ENCODE measurements at places on chromosomes 5 and 9.

- no peak for ATAC-seq
Measured at GRCh38 chr5:6711409-6712141, 1.7 kb upstream of the TENT4A start.

DNA sequence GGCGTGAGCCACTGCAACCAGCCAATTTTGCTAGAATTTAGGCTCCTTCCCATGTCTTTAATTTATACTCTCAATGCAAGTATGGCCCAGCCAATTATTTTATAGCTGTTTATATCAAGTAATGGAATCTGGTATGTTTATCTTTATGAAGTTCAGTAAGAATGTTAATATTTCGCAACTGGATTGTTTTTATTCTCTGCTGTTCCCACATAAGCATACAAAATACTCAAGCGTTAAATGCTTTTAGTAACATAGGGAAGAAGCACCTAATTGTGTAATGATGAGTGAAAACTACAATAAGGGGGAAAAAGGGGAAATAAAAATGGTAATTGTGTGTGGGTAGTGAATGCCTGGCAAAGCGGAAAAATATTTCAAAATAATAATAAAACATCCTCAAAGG is 21.3 kb downstream of the PWWP2A start:
- ATAC-seq, result no peak

- ATAC-seq, result no peak
Measured at GRCh38 chr5:81005708-81006107, 45.5 kb downstream of the RASGRF2 start.

- no peak for ATAC-seq
Measured at GRCh38 chr5:116583085-116583861, 8.7 kb upstream of the SEMA6A start.

- no peak for ATAC-seq
Measured at GRCh38 chr9:14978022-14979000, 68.1 kb upstream of the FREM1 start.

DNA sequence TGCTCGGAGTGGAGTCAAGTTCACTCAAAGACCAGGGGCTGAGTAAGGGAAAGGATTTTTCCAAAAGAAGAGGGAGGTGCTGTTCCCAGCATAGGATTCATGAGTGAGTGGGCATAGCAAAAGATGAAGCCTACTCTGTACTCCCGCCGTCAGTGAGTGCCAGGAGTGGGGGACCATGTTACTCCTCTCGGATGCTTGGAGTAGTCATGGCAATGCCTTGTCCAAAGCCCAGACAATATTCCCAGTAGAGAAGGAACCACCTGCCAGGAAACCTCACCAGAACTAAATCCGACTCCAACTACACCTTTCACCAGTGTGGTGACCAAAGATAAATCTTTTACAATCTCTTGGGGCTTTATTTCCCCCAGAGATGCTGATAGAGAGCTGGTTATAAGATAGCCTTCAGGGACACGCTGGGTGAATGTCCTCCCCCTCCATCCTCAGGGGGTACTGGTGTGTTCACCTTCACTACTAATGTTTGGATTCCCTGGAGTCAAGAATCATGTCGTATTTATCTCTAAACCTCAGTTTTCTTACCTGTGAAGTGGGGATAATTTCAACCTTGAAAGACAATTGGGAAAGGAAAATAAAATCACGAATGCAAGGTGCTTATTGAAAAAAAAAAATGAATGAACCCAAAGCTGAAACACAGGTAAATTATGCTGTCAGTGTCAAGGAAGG is 165.2 kb downstream of the NSG2 start:
- no peak for ATAC-seq

DNA sequence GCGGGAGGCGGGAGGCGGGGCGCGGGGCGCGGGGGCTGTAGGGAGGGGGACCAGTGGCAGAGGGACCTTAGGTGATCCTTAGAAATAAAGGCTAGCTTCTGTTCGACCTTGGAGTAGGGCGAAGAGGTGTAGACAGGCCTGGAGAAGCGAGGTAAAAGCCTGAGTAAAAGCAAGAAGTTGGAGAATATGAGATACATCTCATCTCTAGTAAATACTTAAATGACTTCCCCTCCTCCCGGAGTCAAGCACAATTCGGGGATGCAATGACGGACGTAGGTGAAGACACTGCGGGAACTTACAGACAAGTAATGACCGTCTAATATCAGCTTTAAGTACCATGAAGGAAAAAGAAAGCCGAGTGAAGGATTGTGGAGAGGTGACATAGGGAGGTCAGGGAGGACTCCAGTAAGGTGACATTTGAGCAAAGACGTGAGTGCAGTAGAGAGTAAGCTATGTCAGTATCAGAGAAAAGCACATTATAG is 466 bp downstream of the SMC2 start:
- ATAC-seq, result peak; percentile 0

GRCh38 chr5:40618926-40619325 is 60.8 kb upstream of the PTGER4 start:
- no peak for ATAC-seq

DNA sequence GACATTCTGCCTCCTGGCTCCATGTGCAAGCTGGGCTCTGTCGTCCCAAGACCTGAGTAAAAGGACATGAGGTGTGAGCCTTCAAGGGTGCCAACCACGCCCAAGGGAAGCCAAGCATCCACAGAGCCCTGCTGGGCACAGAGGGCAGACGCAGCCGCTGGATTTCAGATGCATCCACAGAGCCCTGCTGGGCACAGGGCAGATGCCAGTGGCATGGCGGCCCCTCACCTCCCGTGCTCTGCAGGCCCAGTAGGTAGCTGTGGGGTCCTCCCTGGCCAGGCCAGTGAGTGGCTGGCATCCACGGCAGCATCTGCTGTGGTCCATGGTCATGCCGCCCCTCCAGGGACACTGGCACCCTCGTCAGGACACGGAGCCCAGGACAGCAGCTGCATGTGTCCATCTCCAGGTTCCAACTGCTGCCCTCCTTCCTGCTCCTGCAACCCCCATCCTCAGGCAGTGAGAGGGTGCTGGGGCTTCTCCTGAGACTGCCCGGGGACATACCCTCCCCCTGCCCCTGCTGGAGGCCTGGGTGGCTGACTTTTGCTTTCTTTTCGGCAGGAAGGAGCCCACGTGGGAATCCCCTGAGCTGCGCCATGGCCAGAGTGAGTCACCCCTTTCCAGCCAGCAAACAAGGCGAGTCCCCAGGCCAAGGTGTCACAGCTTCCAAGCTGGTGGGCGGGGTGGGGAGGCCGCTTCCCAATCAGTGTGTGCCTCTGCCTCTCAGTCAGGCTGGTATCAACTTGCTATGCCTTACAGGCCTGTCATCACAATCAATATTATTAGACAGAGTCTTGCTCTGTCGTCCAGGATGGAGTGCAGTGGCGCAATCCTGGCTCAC is 4.0 kb upstream of the TRAF2 start:
- peak; percentile 66 for ATAC-seq

Measured in activated T-helper 17 cell treated with anti-CD3 and anti-CD28 coated beads, Interleukin-2, amount 50 U/mL, for 72 hours (primary cell).